ENCODE measurements at places on chromosomes 12 and 14.

DNA sequence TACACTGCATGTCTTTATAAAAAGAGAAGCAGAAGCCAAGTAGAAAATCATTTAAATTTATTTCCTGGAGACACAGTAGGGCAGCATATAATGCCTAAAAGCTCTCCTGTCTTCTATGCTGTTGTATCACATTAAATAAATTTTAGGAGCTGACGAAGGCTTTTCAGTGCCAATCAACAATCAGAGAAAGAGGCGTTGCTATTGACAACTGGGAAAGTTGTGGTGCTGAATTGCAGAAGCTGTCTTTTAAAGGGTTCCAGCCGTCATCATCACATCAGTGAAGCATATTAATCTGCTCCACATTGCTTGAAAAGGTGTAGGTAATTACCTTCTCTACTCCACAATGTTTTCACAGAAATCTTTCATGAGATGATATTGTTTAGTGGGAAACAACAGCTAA lies 103.9 kb downstream of the FSCB start:
- no peak for DNase-seq

DNA sequence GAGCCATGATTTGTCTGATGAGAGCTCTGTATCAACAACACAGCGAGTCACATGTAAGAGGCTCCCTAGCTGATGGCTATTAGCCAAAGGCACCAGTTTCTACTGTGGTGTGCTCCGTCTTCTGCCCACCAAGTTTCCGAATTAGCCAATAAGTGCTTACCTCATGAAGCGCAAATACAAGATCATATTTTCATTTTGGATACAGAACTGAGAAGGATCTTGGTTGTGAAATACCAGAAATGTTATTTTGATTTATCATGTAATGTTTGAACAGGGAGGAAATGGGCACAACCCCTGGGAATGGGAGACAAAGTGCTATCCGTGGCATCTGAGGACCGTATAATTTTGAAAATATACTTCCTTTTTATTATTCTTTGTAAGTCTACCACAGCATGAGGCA lies 234.3 kb downstream of the DACT1 start:
- no peak for DNase-seq

GRCh38 chr14:64807551-64807950 lies 72.2 kb downstream of the SPTB start:
- DNase-seq, result peak; percentile 49

GRCh38 chr12:48542300-48542928 lies 17.0 kb downstream of the OR8S1 start:
- peak; percentile 37 for DNase-seq

- DNase-seq, result peak; percentile 59
Observed at GRCh38 chr14:73717266-73717665, 3.1 kb upstream of the PNMA1 start.

DNA sequence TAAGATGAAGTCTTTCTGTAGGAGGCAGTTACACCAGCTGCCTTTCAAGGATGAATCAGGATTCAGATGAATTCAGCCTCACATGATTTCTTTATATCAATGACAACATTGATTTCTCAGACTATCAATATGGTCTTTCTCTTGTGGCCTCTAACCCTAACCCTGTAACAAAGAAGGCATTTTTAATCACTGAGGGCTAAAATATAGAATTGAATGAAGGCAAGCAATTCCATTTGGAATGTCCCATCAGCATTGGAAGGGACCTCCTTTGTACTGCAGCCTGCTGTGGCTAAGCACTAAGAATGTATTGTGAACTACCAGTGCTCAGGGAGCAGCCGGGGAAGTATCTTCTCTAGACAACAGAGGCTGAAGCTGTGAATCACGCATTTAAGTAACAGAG lies 90.6 kb upstream of the FRMD6 start:
- DNase-seq, result no peak

DNA sequence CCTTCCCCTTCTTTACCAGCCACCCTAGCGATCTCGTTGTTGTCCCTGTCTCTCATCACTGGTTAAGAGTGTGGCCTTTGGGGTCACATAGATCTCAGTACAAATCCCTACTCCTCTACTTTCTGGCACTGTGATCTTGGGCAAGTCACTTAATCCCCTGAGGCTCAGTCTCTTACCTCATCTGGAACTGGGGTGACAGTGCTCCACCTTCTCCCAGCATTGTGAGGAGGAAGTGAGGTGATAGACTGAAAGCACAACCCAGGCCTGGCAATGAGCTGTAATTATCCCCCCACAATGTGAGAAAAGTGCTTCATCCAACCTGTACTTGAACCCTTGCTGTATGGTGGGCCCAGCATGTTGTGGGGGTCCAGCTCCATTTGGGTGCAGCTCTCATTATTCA lies 48.0 kb downstream of the IRAK3 start:
- no peak for DNase-seq

DNA sequence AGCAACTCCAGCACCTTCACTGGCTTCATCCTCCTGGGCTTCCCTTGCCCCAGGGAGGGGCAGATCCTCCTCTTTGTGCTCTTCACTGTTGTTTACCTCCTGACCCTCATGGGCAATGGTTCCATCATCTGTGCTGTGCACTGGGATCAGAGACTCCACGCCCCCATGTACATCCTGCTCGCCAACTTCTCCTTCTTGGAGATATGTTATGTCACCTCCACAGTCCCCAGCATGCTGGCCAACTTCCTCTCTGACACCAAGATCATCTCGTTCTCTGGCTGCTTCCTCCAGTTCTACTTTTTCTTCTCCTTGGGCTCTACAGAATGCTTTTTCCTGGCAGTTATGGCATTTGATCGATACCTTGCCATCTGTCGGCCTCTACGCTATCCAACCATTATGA lies 6.8 kb downstream of the OR11G2 start:
- no peak for DNase-seq

- no peak for DNase-seq
Observed at GRCh38 chr12:100875771-100876170, 81.2 kb downstream of the ANO4 start.

DNA sequence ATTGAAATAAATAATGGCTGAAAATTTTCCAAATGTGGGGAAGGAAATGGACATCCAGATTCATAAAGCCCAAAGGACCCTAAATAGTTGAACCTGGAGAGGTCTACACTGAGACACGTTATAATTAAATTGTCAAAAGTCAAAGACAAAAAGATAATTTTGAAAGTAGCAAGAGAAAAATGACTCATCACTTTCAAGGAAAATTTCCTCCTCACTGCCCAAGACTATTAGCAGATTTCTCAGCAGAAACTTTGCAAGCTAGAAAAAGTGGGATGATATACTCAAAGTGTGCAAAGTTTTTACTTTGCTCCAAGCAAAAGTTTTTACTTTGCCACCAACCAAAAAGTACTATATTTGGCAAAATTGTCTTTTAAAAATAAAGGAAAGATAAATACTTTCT lies 15.9 kb upstream of the KRT83 start:
- DNase-seq, result no peak

DNA sequence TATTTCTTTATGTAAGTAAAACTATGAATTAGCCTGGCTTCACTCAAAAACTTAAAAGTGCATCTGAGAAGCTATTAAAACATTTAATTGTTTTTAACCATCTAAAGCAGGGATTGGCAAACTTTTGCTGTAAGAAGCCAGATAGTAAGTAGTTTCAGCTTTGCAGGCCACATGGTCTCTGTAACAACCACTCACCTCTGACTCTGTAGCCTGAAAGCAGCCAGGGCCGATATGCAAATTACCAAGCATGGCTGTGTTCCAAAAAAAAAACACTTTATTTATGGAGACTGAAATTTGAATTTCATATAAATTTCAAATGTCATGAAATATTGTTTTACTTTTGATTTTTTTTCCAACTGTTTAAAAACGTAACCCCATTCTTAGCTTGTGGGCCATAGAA lies 95.3 kb downstream of the CIT start:
- no peak for DNase-seq

DNA sequence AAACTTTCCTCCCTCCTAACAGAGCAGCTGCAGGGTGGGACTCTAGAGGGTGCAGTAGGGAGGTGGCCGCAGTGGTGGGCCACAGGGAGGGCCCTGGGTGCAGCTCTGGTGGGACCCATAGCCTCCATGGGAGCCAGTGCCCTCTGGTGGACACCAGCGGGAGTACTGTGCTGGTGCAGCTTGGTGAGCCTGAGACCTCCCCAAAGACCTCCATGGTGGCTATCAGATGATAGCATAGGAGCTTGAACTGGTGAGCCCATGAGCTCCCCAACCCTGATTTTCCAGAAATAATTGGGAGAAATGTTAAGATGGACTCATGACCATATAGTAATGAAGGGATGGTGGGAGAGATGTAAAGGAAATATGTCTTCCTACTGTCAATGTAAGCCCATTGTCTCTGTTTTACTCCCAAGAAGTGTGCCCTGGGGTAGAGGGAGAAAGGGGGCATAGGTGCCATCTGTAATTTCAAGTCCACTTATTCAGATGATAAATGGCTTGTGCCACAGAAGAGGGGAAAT lies 98.7 kb downstream of the GAS2L3 start:
- peak; percentile 17 for DNase-seq

GRCh38 chr14:36757734-36758601 lies 96.3 kb downstream of the PAX9 start:
- DNase-seq, result no peak

Data from cerebellar cortex (tissue), 1 donor.